ENCODE measurements at places on chromosomes 1 and 21.

DNA sequence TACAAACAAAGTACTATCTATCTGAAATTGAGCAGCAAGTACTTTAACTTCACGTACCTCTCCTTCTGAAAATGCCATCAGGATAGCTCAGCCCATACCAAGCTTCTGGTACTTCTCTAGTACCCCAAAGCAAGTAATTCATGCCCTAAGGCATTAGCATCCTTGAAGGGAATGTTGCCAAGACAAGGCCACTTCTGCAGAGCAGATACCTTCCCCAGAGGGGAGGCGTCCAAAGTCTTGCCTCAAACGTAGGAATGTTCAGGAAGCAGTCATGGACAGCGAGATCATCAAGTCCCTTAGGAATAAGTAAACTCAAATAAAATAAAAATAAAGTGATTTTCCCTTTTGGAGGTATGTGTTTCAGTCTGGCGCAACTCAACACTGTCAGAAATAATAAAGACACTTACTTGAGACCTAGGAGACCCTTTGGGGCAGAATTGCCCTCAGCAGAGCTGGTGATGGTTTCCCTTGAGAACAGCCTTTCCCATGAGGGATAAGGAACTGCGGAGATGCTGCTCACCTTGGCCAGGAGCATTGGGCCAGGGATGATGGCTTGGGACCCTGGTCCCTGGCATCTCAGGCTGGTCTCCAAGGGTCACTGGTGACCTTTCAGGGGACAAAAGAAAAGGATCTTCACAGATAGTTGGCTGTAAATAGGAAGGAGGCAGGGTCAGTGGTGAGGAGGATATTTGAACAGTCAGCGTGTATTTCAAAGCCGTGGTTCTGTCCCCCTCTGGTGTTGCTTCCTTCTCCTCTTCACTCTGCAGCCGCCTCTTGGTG is 522.9 kb downstream of the KIF26B start:
- DNase-seq = no peak

DNA sequence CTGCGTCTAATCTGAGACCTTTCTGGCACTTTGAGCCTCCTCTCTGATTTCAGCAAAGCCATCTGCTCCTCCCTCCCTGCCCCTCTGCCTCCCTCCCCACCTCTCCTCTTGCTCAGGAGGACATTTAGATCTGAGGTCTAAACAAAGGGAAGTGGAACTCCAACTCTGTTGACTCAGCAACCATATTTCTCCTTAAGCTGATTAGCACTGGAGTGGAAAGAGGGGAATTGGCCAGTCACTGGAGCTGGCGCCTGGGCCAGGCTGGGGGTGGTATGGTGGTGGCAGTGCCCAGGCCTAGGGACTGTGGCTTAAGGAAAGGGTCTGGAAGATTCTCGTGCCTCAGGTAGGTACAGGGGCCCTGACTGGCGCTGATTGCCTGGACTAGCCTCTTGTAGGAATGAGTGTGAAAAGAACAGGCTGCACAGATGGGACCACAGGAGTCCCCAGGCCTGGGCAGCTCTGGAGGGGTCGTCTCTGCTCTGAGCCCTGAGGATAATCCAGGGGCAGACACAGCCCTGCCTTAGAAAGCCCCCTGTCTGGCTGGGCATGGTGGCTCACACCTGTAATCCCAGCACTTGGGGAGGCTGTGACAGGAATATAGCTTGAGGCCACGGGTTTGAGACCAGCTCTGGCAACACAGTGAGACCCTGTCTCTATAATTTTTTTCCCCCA is 11.9 kb downstream of the SH2D2A start:
- peak; percentile 64 for DNase-seq

DNA sequence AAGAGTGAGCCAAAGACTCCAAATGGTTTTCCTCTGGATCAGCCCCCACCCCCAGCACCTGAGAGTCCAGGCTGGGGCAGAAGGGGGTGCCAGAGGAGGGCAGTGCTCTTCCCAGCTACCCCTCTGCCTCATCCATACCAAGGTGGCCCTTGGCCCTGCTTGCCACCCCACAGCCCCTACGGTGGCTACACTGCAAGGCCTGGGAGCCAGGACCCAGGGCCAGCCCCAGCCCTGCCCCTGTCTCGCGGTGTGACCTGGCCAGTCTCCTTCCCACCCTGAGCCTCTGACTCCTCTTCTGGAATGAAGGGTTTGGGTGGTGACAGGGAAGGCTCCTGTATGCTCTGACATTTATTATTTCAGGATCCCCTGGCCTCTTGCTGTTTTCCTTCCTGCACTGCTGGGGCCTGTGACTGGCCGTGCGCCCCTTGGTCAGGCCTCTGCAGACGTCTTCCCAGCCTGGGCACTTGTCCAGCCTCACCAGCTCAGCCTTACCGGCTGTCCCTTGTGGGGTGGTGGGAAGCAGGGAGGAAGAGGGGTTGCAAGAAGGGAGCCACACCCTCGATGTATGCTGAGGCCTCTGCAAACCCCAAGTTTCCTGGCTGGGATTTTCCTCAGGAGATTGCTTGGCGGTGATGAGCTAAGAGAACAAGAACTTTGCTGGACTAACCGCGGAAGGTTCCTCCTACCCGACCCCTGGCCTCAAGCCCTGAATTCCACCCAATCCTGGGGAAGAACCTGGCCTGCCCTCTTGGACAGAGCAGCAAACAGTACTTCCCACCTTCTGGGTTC is 13.5 kb downstream of the ASAP3 start:
- peak; percentile 83 for DNase-seq

- DNase-seq = no peak
Observed at GRCh38 chr1:27615346-27616192, 11.6 kb upstream of the AHDC1 start.

DNA sequence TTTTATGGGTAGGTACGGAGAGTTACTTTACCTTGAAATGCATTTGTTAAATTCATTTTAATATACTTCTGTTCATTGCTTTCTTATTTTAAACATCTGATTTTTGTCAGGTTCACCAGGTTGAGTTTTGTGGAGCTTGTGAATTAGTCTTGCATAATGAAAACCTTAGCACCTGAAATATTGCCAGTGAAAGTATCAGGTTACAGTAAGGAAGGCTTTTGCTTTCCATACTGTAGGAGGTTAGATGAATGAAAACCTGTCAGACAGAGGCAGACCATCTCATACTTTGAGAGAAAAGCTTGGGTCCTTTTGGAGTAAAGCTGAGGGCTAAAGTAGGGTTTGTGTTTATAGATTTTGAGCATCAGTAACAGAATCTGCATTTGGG is 34.7 kb downstream of the THRAP3 start:
- DNase-seq = peak; percentile 30

GRCh38 chr1:179968284-179968993 is 13.8 kb downstream of the CEP350 start:
- no peak for DNase-seq

GRCh38 chr1:78068681-78069283 is 23.0 kb downstream of the GIPC2 start:
- DNase-seq = no peak

GRCh38 chr1:246506367-246506673 is 759 bp downstream of the SMYD3 start:
- no peak for DNase-seq

DNA sequence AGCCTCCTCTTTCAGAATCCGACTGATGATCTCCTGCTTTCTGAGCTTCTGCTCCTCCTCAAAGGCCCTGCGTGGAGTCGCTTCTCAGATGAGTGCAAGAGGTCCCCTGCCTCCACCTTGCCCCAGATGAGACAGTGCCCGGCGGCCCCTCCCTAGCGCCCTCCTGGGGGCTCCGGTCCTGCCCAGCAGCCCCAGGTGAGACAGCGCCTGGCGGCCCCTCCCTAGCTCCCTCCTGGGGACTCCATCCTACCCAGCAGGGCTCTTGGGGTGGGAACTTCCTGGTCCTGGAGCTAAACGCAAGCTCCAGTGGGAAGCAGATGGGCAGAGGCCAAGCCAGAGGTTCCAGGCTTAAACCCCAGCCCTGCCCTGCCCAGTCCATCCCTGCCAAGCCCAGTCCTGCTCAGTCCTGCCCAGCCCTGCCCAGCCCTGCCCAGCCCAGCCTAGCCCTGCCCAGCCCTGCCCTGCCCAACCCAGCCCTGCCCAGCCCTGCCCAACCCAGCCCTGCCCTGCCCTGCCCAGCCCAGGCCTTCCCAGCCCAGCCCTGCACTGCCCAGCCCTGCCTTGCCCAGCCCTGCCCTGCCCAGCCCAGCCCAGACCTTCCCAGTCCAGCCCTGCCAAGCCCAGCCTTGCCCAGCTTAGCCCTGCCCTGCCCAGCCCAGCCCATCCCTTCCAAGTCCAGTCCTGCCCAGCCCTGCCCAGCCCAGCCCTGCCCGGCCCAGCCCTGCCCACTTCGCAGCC is 34.6 kb downstream of the CFAP74 start:
- no peak for DNase-seq

GRCh38 chr1:53255031-53255430 is 16.7 kb upstream of the MAGOH start:
- DNase-seq = peak; percentile 10

DNA sequence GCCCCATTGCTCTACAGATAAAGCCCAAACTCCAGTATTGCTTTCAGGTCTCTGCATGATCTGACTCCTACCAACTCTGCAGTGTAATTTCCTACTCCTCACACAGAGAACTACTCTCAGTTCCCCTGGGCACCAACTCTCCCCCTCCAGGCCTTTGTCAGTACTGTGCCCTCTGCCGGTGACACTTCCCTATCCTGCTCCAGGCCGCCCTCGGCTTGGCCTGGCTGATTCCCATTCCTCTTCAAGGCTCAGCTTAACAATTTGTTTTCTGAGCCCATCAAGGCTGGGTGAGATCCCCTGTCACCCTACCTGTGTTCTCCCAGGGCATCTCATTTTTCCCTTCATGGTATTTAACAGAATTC is 2.6 kb downstream of the SLAMF8 start:
- DNase-seq = no peak

GRCh38 chr1:101145449-101145820 is 91.4 kb upstream of the S1PR1 start:
- DNase-seq = peak; percentile 22

- DNase-seq = no peak
Observed at GRCh38 chr1:90501281-90501680, 215.8 kb downstream of the BARHL2 start.

DNA sequence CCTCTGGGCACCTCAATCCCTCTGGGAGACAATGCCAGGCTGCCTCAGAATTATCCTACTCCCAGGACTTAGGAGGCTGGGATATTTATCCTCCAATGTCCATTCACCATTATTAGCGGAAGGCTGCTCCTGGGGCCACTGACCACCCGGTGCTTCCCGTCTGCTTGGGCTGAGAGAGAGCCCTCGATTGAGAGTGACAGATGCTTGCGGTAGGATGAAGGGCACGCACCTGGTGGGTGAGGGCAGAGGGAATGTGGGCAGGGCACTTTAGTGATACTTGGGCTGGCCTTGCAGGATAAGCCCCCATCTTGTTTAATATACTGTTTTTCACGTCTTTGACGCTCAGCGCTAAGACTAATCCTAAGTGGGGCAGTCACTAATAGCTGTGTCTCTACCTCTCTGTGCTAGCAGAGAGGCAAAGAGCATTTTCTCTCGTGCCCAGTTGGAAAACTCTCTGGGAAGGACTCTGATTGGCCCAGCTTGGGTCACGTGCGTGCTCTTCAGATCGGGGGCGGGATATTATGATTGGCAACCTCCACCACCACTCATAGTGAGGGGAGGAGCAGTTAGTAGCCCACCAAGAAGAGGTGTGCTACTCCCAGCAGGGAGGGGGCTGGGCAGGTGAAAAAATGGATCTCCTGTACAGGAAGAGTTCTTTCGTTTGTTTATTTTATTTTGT is 10.6 kb upstream of the PARS2 start:
- DNase-seq = peak; percentile 16

DNA sequence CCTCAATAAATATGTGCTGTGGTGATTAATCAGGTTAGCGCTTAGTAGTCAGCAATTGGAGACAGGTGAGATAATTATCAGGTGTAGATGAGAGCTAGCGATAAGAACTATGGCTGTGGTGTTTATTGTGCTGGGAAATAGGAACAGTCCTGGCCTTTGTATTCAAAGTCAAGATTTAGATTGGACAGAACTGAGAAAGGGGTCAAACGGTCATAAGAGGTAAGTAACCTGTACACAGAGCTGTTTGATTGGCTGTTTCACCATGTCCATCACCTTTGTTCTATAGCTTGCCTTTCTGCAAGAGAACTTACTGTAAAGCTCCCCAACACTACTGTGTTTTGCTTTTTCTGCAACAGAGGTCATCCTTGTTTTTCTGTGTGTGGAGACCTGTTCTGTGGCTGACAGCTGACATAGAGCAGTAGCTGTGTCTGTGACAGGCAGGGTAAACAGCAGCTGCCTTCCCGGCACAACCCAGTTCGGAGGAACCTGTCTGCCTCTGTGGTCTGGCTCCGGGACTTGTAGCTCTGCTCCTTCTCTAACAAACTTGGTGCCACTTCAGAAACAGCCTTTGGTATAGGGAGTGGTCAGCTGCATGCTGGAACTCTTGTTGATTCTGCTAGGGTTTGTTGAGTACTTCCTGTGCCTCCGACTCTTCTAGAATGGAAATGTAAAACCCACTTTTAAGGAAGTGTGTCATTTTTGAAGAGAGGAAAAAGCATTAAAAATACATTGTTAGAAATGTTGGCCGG is 21.1 kb upstream of the CDC42 start:
- DNase-seq = peak; percentile 69

DNA sequence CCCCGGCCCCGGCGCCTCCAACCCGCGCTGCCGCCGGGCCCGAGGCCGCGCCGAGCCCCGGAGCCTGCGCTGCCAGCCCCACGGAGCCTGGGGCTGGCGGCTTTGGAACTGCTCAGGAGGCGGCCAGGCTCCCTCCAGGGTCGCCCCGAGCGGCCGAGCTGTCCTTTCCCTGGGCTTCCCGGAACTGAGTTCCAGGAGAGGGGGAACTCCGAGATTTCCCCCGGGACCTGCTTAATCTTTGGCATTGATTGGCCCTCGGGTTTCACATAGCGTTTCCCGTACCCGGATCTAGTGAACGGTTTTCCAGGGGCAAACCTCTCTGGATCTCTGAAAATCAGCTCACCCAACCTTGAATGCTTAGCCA is 504 bp downstream of the H6PD start:
- peak; percentile 53 for DNase-seq

DNA sequence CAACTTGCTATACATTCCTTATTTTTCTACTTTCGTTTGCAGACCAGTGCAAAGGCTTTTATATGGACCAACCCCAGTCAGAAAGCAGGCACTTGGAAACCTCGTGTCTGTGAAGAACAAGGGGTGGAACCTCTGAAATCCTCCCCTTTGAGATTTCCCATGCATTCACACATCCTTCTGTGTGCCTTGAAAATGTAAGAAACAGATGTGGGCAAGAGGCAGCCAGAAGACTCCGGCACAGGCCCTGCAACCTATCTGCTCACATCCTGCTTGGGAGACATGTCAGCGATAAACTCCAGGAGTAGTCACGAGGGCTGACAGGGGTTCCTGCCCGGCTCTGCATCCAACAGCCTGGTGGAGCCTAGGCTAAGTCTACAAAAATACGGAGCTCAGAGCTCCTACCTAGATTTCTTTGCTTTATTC is 42.5 kb downstream of the ETS2 start:
- DNase-seq = peak; percentile 96

DNA sequence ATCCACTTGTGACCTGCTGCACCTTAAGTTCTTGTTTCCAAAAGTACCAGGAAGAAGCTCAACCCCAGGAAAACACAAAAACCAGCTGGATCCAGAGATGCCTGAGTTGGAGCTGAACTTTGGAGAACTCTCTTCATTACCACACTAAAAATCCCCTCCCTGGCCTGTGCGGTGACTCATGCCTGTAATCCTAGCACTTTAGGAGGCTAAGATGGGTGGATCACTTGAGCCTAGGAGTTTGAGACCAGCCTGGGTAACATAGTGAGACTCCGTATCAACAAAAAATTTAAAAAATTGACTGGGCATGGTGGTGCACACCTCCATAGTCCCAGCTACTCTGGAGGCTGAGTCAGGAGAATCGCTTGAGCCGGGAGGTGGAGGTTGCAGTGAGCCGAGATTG is 6.2 kb downstream of the MAP1LC3C start:
- peak; percentile 47 for DNase-seq

Measured in fibroblast of villous mesenchyme (primary cell).